ENCODE measurements at places on chromosomes 4 and X.

DNA sequence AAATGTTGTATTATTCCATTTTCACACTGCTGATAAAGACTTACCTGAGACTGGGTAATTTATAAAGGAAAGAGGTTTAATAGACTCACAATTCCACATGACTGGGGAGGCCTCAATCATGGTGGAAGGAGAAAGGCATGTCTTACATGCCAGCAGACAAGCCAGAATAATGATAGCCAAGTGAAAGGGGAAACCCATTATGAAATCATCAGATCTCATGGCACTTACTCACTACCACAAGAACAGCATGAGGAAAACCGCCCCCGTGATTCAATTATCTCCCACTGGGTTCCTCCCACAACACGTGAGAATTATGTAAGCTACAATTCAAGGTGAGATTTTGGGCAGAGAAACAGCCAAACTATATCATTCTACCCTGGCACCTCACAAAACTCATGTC is 2535.1 kb downstream of the ARAP2 start:
- DNase-seq, result no peak

DNA sequence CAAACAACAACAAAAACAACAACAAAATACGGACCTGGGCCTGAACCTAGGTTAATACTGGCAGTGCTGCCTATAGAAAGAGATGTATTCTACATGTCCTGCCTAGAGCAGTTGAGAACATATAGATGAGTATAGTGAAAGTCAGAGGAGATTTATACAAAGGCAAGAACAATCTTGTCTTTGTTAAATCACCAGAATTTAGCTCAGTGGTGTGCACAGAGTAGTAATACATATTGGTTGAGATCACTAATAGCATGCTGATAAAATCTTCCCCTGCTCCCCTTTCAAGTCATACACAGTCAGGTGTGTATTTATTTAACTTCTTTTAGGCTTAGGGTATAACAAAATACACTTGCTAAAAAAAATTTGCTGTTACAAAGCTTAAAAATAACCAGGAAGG is 247.8 kb downstream of the ADGRL3 start:
- no peak for DNase-seq

GRCh38 chr4:55356991-55357461 is 11.0 kb downstream of the SRD5A3 start:
- DNase-seq, result no peak

- no peak for DNase-seq
Observed at GRCh38 chrX:9717376-9717775, 48.3 kb downstream of the GPR143 start.

GRCh38 chr4:100985576-100985975 is 361.8 kb downstream of the PPP3CA start:
- no peak for DNase-seq

DNA sequence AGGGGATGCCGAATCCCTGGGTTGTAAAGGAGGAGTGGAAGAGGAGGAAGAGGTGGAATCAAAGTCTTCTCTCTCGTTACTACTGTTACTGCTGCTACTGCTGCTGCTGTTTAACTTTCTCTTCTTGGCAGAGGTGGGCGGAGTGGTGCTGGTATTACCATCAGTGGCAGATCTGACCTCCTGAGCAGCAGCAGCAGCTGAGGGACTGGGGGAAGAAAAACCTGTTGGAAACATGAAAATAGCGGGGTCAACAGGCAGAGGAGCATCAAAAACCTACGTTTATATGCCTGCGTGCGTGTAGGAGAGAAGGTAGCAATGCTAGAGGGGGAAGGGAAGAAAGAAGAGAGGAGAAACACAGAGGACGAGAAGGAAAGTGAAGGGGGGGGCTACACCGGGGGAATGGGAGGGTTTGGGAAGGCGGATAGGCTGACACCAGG is 339 bp downstream of the CUL4B start:
- DNase-seq, result no peak

GRCh38 chr4:134540588-134540987 is 339.0 kb upstream of the PABPC4L start:
- DNase-seq, result no peak

GRCh38 chr4:176262243-176262642 is 6.8 kb downstream of the ASB5 start:
- no peak for DNase-seq

GRCh38 chr4:40194602-40195161 is 2.1 kb upstream of the RHOH start:
- DNase-seq, result no peak

DNA sequence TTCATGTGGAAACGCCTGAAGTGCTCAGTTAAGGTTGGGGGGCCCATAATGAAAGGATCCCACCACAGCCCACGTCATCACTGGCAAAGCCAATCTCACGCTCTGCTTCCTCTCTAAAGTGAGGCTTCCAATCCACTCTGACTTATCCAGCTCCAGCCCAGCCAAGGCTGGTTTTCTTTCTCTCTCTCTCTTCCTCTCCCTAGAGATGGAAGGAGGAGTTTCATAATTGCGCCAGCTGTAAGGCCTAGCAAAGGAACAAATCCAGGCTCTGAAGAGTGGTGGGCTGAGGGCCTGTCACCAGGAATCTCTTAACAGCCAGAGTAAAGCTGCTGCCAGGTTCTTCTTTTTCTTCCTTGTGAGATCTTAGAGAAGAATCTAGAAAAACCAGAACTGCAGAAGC is 20.7 kb upstream of the BCLAF3 start:
- DNase-seq, result no peak

GRCh38 chrX:39258331-39258730 is 457.1 kb downstream of the MID1IP1 start:
- no peak for DNase-seq

DNA sequence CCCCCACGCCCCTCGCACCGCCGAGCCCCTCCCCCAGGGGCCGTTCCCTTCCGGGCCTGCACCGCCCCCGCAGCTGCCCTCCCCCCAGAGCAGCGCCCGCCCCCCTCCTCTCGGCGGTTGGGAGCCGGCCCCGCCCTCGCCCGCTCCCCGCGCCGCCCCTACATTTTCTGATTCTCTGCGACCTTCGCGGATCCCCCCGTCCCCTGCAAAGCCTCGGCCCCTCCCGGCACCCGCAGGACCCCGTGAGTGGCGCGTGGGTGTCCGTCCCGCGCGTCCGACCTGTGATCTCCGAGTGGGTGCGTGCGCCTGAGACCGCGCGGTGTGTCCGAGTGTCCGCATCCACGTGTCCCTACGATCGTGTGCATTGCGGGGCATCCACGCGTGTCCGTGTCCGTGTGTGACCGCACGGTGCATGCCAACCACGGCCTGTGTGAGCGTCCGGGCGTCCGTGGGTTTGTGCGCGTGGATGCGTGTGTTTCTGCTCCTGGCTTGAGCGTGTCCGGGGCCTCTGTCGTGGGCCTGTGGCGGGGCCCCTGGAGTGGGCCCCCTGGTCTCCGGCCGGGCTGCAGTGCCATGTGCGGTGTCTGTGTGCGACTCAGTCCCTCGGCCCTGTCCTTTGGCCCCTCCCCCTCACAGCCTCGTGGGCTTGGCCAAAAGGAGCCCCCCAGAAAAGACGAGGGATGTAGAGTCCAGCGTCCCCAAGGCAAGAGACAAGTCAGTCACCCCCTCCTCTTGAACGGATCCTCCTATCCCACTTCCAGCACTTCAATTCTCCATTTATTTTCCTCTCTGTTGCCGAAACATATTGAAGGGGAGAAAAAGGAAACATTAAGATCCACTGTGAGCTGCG is 8.8 kb upstream of the NKX1-1 start:
- no peak for DNase-seq

- DNase-seq, result no peak
Observed at GRCh38 chrX:134715930-134716619, 57.8 kb upstream of the PLAC1 start.

- no peak for DNase-seq
Observed at GRCh38 chr4:7425591-7426468, 8.9 kb downstream of the PSAPL1 start.

- no peak for DNase-seq
Observed at GRCh38 chr4:15427161-15427560, 672 bp upstream of the C1QTNF7 start.

DNA sequence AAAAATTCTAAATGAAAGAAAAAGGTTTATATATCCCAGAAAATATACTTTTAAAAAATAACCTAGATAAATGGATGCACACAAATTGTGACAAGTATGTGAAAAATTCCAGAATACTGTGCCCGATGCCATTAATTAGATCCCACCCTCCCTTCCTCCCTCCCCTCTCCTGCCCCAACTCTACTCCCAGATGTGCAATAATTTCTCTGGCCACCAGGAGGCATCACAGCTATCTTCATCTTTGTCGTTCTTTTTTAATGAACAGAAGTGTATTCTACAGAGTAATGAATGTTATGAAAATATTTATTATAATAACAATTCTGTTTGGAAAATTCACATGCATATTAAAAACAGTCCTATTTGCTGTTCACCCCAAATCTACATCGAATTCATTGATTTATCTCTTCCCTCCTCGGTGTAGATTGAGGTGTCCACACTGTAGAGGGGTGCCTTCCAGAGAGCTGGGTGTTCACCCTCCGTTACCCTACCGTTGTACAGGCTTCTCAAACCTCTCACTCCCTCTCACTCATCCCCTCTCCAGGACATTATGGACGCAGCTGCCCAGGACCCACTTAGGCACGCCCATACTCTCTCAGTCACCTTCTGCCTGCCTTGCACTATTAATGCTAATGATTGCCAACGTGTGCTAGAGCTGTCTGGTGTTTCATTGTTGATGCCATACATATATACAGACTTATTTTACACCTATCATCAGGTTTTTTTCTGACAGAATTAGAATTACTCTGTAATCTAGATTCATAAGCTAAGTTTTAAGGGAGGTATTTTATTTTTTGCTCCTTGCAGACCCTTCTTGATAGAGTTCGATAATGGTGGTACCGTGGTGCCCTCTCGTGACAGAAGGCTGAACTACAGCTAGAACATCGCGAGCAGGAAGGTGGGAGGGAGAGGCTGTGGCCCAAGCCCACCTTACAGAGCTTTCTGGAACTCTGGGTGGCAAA is 14.1 kb downstream of the RAB40AL start:
- peak; percentile 38 for DNase-seq

Data from globus pallidus (tissue), 1 donor.